ENCODE measurements at places on chromosomes 2 and 18.

DNA sequence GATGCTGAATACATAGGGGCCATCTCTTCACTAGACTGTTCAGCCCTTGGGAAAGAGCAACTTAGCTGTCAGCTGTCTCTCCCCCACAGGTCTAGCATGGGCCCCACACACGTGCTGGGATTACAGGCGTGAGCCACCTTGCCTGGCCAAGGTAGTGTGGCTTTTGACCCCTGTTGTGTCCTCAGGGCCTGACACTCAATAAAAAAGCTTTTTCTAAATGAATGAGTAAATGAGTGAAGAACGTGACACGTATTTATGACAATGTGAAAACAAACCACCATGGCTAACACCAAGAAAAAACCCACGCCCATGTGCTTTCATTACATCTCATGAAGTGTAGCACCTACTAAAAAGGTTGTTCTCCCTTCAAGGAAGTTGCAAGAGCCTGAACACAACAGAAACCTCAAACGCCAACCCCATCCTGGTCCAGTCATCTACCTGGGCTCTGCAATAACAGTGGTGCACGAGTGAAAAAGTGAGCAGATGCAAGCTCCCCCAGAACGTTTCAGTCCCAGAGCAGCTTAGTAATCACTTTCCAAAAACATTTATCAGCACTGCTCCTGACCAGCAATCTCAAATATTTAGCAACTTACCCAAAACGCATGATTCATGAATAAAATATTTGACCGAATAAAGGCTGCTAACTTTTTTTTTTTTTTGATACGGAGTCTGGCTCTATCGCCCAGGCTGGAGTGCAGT lies 3.4 kb downstream of the WDFY1 start:
- no peak for DNase-seq

DNA sequence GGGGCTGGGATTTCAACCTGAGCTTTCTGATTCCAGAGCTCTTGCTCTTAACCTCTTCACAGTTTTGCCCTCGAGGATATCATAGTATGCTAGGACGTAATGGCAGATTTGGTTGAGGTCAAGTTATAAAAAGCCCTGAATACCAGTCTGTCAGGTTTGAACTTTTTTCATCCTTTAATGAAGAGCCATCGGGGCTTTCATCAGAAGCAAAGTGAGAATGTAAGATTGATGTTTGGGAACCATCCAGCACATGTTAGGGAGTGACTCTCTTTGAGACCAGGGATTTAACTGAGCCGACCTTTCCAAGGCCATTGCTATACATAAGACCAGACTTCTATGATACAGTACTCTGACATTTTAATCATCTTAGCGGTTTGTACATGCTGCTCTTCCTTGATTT lies 142.5 kb downstream of the TTC27 start:
- no peak for DNase-seq

DNA sequence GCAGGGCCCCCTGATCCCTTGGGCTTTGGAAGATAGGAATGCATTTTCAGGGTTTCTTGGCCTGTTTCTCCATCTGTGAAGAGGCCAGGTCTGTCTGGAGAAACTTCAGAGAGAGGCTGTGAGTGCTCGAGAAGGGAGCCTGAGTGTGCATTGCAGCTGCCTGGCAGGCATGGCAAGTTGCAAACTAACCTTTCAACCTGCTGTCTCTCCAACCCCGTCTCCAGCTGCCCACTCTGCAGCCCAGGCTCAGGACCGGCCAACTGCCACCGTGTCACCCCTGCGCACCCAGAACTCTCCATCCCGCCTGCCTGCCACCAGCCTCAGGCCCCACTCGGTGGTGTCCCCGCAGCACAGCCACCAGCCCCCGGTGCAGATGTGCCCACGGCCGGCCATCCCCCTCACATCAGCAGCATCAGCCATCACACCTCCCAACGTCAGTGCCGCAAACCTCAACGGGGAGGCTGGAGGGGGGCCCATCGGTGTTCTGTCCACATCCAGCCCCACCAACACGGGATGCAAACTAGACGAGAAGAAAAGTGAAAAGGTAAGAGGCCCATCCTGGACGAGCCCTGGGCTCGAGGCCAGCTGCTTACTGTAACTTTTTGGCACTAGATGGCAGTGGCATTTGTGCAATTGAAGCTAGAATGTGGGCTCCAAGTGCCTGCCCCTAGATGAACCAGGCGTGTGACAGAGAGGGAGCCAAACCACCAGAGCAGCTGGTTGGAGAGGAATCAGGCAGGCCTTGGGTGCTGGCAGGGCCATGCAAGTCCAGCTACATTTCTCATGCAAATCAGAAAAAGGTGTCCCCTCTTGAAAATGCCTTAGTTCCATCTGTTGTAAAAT lies 164.6 kb downstream of the SEPTIN10 start:
- DNase-seq = peak; percentile 6

DNA sequence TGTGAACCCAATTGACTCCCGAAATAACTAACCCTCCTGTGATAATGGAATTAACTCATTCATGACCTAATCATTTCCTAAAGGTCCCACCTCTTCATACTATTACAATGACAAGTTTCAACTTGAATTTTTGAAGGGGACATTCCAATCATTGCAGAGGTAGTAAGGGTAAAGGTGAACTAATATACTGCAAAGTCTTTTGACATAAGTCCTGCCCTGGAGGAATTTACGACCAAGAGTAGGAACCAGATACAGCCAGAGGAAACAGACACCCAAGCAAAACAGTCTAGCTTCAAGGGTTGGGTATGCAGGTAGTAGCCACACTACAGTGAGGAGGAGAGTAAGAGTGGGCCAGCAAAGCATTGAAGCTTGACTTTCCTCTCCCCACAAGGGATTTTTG lies 1.2 kb upstream of the SRBD1 start:
- DNase-seq = peak; percentile 36

- DNase-seq = no peak
Observed at GRCh38 chr2:233354500-233354924, 218 bp downstream of the DGKD start.

- DNase-seq = no peak
Observed at GRCh38 chr2:48738806-48739205, 16.7 kb downstream of the LHCGR start.

GRCh38 chr2:182115258-182115657 lies 129.6 kb downstream of the PPP1R1C start:
- DNase-seq = no peak

GRCh38 chr18:58527952-58528287 lies 101.0 kb downstream of the ALPK2 start:
- DNase-seq = no peak

GRCh38 chr2:33706410-33706809 lies 107.3 kb upstream of the FAM98A start:
- DNase-seq = no peak

- peak; percentile 22 for DNase-seq
Observed at GRCh38 chr2:16613539-16614011, 52.1 kb downstream of the CYRIA start.

DNA sequence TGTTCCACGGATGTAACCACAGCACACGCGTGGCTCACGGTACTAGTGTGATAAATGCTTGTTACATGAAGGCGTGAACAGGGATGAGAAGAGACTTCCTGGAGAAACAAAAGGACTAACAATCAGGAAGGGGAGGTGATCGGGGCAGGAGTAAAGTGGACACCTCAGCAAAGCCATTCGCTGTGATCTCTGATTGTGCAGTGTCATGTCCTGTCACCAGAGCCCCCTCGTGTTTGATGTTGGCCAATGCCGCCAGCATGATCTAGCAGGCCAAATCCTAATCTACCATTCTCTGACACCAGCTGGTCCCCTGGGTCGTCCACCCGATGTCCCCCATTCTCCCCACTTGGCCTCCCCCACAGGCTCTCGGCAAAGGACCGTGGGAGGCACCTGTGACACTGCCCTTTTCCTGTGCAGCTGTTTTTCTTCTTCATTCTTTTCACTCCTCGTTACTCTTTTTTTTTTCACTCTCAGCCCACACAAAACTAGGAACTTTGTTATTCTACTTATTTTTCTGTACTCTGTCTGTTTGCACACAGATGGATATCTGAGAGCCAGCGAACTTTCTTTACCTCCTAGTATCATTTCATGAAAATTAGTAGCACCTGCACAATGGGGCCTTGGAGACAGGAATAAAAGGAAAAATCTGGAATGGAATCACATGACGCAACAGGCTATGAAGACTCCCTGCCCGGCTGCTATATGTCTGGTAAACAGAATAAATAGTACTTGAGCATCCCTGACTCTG lies 146.8 kb downstream of the TGIF1 start:
- DNase-seq = no peak

DNA sequence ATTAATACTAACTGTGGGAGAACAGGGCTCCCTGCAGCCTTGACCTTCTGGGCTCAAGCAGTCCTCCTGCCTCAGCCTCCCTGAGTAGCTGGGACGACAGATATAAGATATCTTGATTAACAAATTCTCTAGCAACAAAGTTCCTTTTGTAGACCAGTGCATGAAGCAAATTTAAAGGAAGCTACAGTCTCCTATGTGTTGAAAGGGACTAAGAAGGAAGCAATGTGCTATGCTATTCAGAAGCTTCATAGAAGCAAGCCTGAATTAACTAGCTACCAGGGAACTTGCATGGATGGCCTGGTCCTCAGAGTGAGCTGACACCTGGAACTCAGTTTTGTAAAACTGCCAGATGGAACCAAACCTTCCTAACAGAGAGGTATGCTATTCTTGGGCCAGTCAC lies 33.2 kb downstream of the RAPH1 start:
- DNase-seq = no peak

DNA sequence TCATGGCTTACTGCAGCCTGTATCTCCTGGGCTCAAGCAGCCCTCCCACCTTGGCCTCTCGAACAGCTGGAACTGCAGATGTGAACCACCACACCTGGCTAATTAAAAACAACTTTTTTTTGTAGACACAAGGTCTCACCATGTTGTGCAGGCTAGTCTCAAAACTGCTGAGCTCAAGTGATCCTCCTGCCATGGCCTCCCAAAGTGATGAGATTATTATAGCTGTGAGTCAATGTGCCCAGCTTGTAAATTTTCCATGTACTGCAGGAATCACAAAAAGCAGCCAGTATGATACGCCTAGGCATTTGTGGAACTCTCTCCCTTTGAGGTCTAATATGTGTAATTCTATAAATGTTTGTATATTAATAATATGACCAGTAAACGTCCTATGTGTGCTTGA lies 59.9 kb downstream of the MSH6 start:
- no peak for DNase-seq

DNA sequence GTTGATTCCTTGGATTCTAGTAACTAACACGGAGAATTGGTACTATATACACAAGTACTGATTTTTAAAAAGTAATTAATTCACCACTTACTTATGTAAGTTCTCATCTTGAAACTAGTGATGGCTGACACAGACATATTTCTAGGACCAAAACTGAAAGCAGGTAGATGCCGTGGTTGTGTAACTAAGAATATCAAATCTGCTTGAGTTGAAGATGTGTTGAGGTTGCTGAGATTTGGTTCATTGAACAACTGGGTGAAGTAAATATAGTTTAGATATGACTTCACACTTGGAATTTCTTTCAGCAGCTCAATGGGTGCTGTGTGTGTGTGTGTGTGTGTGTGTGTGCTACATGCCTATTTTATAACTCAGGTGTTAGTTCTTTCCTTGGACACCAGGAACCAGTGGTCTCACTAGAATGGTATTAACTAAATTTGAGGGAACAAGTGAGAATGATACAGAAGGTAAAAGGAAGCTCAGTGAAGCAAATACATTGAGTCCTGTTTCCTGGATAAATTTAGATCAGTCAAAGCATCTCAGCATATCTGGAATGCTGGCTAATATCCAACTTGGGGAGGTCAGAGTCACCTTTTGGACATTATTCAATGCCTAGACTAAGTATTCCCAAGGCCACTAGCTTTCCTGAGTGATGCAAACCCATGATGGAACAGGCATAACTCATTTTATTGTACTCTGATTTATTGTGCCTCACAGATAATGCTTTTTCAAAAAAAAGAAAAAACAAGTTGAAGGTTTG lies 110.7 kb upstream of the ZEB2 start:
- no peak for DNase-seq

- no peak for DNase-seq
Observed at GRCh38 chr2:239019183-239019581, 171.3 kb downstream of the TWIST2 start.

- peak; percentile 60 for DNase-seq
Observed at GRCh38 chr2:231530099-231531011, at the start of gene NMUR1. TSS of gene NMUR1 (minus strand) at chr2:231530445. CDS start at chr2:231530361, 84 bp downstream.

DNA sequence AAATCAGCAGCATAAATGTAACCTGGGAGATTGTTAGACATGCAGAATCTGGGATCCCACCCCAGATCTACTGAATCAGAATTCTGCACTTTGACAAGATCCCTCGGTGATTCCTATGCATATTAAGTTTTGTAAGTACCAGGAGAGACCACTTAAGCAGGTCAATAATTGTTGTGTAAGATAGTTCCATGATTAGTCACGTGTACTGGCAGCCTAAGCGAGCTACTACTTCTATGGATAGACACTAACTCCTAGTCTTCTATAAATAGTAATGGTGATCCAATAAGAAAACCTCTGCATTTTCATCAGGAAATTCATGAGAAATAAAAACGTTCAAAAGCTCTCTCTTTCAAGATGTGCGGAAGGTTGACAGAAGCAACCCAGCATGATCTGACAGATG lies 988.2 kb upstream of the CHAC2 start:
- no peak for DNase-seq

GRCh38 chr2:66173645-66174044 lies 261.3 kb upstream of the MEIS1 start:
- DNase-seq = no peak

DNA sequence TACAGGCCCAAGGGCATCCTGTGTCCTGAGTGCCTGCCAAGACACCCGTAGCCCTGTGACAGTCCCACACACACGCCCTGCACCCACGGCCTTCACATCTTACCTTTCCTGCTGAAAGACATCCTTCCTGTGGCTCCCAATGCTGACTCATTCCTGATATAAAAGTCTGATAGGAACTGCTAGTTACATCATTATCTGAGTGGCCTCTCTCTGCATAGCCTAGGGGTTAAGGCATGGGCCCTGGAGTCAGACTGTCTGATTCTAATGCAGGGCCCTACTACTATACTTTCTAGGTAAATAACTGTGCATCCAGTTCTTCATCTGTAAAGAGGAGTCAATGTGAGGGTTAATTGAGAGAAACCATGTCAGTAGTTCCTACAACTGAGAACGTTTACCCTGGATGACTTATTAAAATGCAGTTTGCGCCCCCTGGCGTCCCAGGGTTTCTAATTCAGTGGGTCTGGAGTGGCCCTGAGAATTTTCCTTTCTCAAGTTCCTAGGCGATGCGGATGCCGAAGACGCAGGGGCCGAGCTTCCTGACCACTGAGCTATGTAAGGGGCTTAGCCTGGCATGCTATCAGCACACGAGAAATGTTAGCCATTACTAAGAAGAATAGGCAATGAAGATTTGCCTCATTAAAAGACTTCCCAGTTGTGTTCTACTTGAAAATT lies 6.0 kb upstream of the GPR45 start:
- peak; percentile 77 for DNase-seq

GRCh38 chr2:158191076-158191895 lies 89.6 kb downstream of the UPP2 start:
- DNase-seq = peak; percentile 22

Data from LoVo (cell line).